Right renal cortex interstitium (tissue), 3 donors: ENCODE measurements at places on chromosomes 13 and 19. TPM values are rescaled to one million over a fixed set of nuclear protein-coding genes. Genes with fewer than 3 reads are reported as not detected.

- DNase-seq, result no peak
Observed at GRCh38 chr19:12995596-12996405, 526 bp downstream of the NFIX start.

DNA sequence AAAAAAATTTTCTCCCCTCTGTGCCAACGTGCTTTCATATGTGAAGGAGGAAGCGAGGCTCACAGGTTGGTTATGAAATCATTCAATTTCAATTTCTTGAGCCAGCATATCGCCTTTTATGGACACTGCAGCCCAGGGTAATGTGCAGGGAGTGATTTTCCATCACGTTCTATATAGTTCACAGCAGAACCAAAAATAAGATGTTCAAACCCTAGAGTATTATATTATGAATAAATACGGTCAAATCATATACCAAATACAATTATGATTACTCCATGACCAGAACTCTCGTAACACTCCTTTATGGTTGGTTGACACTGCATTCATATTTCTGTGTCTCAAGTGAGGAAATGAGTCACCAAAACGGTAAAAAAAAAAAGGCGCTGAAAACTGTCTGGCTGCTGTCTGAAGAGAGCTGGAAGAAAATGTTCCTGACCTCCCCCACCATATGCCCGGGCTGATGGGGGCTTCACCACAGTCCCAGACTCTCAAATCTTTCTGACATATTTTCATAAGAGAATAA is 75.8 kb upstream of the UBAC2 start:
- no peak for DNase-seq

DNA sequence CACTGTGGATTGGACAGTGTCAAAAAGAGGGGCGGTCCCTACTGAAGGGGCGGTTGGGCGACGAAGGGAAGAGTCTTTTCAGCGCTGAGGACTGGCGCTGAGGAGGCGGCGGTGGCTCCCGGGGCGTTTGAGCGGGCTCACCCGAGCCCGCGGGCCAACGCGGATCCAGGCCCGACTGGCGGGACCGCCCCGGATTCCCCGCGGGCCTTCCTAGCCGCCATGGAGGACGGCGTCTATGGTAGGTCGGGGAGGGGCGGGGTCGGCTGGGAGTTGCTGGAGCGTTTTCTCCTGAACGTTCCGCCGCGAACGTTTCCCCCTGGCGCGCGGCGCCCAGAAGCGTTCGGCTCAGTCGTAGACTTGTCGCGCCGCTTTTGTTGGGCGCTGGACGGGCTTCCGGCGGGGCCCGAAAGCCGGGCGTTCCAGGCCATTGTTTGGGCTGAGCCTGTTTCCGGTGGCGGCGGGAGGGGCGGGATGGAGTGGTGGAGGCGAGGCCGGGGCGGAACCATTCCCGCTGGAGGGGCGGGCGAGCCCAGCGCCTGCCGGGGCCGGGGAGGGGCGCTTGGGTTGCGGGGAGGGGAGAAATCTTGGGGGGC is at the start of gene CYTH2:
Gene CYTH2, plus strand, starts transcription at position 81 of the 593 bp plus-strand sequence. Its CDS starts 139 bp downstream, at position 220.
- DNase-seq, result no peak

- no peak for DNase-seq
Observed at GRCh38 chr19:1106841-1107660, 3.3 kb downstream of the GPX4 start.

- no peak for DNase-seq
Observed at GRCh38 chr13:31803311-31803710, 64.0 kb downstream of the RXFP2 start.

GRCh38 chr19:35013041-35013819 is 13.1 kb downstream of the GRAMD1A start:
- DNase-seq, result no peak

GRCh38 chr13:75445717-75446499 is 36.1 kb downstream of the TBC1D4 start:
- no peak for DNase-seq

GRCh38 chr13:101140936-101141335 is 275.4 kb downstream of the NALCN start:
- DNase-seq, result no peak

The COMP gene
- polyA plus RNA-seq, result 0.04 TPM

DNA sequence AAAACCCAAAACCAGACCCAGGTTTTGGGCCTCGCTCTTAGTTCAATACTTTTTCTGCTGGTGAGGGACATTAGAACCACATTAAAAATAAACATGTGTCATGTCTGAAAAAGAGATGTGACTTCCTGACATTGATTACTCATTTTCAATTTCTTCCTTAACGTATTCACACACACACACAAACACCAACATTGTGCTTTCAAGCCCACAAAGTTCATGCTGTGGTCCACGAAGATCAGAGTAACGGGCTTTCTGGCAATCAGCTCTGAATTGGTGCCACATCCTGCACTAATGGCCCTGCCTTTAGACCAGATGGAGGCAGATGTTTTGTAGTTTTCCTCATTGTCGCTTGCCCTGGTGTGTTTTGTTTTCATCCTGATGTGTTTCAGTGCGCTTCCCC is 47.9 kb upstream of the POMP start:
- no peak for DNase-seq

GRCh38 chr19:6227936-6228325 is 51.8 kb downstream of the MLLT1 start:
- no peak for DNase-seq

The ZNF329 gene
- polyA plus RNA-seq, result 25.8 TPM

DNA sequence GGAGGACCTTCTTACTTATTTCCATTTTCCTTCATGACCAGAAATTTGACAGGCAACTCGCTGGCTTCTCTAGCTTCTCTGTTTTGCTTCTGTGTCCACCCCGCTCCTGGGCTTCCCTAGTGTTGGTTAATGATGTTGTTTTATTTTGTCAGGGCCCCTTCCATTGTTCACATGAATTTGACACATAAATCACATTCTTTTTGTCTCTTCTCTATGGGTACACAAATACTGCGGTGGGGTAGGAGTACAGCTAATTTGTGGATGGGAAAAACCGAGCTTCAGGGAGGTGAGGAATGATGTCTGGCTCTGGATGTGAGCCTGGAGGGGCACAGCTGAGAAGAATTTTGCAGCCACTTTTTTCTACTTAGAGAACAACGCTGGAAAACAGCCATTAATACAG is 199.8 kb downstream of the DNAJC15 start:
- no peak for DNase-seq

DNA sequence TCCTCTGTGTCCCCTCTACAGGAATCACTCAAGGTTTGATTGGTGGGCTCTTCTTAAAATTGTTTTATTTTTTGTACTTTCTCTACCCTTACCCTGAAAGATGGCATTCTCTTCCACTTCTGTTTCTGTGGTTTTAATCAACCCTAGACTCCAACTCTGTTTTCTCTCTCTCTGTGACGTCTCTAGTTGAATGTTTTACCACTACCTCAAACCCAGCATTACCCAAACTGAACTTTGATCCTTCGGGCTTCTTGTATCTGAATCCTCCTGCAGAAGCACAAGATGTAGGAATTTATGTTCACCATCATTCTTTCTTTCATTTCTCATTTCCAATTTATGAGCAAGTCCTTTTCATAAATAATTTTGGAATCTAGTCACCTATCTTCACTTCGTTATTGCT is 39.9 kb downstream of the PCCA start:
- no peak for DNase-seq

- DNase-seq, result no peak
Observed at GRCh38 chr19:55493645-55494171, 5.5 kb downstream of the SSC5D start.

- DNase-seq, result no peak
Observed at GRCh38 chr19:13866463-13867046, 10.4 kb upstream of the NANOS3 start.

DNA sequence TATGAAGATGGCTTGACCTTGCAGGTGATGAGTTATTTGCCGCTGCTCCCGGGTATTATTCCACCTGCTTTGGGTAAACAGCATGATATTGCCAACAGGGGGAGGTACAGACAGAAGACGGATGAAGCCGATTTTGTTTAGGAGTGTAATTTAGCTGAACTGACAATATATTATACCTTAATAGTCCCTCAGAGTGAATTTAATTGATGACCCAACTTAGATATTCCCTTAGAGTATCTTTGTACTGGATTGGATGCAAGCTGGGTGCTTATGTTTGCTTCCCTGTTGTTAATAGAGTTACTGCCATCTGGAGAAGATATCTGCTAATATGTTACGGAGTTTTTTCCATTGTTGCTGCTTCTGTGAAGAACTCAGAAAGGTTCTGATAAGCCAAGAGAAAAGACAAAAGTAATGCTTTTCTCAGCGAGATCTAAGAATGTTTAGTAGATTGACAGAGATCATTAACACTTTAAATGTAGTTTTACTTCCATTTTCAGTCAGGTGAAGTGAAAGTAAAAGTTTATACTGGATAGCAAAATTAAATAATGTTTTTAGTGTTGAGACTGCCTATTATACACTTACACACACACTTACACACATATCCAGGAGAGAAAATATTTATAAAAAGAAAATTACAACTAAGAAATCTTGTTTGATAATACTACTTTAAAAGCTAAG is 2220.8 kb upstream of the PCDH20 start:
- no peak for DNase-seq

GRCh38 chr19:4449022-4449638 is 8.5 kb downstream of the UBXN6 start:
- no peak for DNase-seq

The ZNF100 gene
- 17.9 TPM for polyA plus RNA-seq

The MRPL54 gene
- 30.5 TPM for polyA plus RNA-seq

- DNase-seq, result no peak
Observed at GRCh38 chr19:5432687-5433086, 22.5 kb upstream of the ZNRF4 start.

GRCh38 chr13:47647001-47647400 is 354.1 kb downstream of the SUCLA2 start:
- DNase-seq, result no peak

- no peak for DNase-seq
Observed at GRCh38 chr13:77720988-77721387, 23.5 kb downstream of the SLAIN1 start.

GRCh38 chr13:49400755-49401659 is 42.9 kb downstream of the CAB39L start:
- no peak for DNase-seq

DNA sequence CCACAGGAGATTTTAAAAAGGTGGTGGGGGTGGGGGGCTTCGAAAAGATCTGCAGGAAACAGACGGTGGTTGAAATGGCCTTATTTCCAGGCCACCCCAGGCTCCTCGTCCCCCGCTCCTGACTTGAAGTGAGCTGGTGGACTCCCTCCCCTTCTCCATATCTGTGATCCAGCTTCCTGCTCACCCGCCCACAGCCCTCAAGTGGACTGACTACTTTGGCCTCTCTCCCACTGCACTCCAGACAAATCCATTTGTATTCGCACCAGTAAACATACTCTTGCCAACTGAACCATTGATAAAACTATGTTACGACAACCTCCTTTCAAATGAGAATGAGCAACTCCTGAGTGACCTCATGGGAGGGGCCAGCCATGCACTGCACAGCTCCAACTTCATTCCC is 259.5 kb downstream of the COL4A1 start:
- DNase-seq, result no peak

DNA sequence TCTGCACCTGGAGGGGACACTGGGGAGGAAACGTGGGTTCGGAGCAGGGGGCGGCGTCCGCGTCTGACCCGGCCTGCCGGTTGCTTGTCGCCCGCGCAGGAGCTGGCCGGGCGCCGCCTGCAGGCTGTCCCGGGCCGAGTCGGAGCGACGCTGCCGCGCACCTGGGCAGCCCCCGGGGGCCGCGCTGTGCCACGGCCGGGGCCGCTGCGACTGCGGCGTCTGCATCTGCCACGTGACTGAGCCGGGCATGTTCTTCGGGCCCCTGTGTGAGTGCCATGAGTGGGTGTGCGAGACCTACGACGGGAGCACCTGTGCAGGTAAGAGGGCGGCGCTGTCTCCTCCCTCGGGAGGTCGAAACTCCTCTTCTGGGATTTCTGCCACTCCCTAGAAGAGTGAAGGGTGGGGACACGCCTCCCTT is 1.3 kb downstream of the ITGBL1 start:
- no peak for DNase-seq

The PLVAP gene
- polyA plus RNA-seq, result 167 TPM

GRCh38 chr19:53809518-53810186 is 14.5 kb downstream of the NLRP12 start:
- no peak for DNase-seq

The TMEM255B gene
- polyA plus RNA-seq, result 7.0 TPM

The VSTM1 gene
- polyA plus RNA-seq, result 0.42 TPM

The CCL25 gene
- 0.22 TPM for polyA plus RNA-seq

DNA sequence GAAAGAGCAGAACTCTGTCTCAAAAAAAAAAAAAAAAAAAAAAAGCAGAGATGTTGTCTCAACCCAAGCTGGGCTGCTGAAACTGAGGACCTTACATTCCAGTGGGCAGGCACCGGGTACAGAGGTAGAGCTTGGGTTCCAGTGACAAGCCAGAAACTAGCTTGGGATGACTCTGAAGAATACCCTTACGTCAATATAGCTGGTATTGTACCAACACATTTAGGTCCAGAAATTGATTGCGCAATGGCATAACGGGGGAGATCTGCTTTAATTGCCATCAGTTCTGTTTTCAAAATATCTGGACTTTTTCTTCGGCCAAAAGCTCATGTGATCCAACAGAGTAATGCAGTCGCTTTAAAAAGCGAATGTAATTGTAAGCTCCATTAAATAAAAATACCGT is 103.1 kb upstream of the UBL3 start:
- no peak for DNase-seq

- no peak for DNase-seq
Observed at GRCh38 chr13:39159846-39160370, 121.7 kb downstream of the NHLRC3 start.

DNA sequence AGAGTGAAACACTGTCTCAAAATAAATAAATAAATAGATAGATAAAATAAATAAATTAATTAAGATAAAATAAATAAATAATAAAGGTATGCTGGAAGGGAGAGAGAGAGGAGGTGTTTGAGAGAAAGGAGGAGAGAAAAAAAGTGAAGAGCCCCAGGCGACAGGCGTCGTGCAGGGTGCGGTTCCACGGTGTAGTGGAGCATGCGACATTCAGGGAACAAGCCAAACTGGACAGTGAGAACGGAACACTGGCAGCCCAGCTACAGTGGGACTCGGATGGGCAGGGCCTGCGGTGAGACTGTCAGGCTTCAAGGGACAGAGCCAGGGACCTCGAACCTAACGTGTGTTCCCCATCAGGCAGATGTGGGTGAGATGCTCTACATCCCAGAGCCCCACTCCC is 9.4 kb downstream of the SULT2B1 start:
- DNase-seq, result no peak

DNA sequence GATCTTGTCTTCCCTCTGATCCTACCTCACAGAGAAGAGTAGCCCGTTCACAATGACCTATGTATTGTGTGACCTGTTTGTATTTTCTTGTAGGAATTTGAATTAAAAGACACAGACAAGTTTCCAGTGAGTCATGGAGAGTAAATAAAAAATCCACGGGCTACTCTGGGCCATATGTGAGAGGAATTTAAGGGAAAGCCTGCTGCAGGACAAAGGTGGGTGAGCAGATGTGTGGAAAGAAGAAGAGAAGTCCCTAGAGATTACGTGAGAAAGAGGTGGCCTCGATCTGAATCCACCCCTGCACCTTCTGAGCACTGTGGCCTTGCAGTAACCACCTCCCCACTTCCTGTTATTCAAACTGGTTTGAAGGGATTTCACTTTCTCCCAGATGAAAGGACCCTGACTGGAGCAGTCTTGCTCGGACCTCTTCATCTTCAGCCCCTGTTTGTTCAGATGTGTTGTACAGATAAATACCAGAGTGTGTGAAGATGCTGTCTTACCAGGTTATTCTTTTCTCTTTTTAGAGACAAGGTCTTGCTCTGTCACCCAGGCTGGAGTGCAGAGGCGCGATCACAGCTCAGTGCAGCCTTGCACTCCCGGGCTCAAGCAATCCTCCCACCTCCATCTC is 205.4 kb downstream of the PDS5B start:
- no peak for DNase-seq
